ENCODE measurements at places on chromosomes 7 and 10. TPM values are rescaled to one million over a fixed set of nuclear protein-coding genes. Genes with fewer than 3 reads are reported as not detected.

The HMX3 gene
- total RNA-seq, result not detected

The ASAH2 gene
- total RNA-seq, result 1.9 TPM

The GNGT1 gene
- not detected for total RNA-seq

The XRCC2 gene
- total RNA-seq, result 2.0 TPM

The HOXA13 gene
- total RNA-seq, result not detected

The THAP5 gene
- total RNA-seq, result 17.3 TPM

The GJD4 gene
- not detected for total RNA-seq

The TSPAN12 gene
- 14.4 TPM for total RNA-seq

The AKR1C4 gene
- 471 TPM for total RNA-seq

DNA sequence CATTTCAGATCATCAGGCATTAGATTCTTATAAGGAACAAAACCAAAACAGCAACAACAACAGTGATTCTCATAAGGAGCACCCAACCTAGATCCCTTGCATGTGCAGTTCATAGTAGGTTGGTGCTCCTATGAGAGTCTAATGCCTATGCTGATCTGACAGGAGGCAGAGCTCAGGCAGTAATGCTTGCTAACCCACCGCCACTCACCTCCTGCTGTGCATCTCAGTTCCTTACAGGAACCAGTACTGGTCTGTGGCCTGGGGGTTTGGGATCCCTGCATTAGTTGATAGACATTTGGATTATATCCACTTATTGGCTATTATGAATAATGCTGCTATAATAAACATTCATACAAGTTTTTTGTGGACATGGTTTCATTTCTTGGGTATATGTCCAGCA, 14.0 kb downstream of the MKLN1 start:
- no peak for DNase-seq

DNA sequence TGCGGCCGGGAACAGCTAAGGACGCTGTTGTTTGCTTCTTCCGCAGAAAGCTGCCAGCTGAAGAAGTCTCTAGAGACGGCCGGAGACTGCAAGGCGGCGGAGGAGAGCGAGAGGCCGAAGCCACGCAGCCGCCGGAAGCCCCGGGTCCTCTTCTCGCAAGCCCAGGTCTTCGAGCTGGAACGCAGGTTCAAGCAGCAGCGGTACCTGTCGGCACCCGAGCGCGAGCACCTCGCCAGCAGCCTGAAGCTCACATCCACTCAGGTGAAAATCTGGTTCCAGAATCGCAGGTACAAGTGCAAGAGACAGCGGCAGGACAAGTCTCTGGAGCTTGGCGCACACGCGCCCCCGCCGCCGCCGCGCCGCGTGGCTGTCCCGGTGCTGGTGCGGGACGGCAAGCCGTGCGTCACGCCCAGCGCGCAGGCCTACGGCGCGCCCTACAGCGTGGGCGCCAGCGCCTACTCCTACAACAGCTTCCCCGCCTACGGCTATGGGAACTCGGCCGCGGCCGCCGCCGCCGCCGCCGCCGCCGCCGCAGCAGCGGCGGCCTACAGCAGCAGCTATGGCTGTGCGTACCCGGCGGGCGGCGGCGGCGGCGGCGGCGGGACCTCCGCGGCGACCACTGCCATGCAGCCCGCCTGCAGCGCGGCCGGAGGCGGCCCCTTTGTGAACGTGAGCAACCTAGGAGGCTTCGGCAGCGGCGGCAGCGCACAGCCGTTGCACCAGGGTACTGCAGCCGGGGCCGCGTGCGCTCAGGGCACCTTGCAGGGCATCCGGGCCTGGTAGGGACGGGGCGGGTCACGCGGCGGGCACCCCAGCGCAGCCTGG, 2.4 kb downstream of the NKX2-3 start:
- DNase-seq, result no peak

DNA sequence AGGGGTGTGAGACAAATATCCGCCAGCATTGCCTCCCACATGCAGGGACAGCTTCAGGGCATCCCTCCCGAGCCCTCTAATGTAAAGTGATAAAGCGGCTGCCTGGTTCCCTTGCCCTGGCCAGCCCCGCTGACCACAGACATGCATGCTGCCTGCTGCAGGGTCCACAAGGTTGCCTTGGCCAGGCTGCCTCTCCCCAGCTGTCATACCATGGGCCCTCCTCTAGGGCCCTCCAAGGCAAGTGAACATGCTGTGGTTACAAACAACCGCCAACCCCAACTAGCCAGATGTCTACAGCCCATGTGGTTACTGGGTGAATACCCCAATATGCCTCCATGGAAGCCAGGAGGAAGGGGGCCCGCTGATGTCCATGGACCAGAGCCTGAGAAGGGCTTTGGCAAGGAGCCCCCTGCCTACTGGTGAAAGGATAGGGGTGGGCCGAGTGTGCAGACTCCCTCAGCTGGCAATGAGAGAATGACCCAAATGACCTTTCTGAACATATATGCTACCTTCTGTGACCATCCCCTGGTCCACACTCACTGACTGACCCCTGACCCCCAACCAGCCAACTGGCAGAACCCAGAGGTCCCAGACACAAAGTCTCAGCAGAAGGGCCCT, 37.4 kb downstream of the GRID1 start:
- no peak for DNase-seq

- no peak for DNase-seq
Measured at GRCh38 chr7:120925392-120925791, 25.2 kb upstream of the ING3 start.

DNA sequence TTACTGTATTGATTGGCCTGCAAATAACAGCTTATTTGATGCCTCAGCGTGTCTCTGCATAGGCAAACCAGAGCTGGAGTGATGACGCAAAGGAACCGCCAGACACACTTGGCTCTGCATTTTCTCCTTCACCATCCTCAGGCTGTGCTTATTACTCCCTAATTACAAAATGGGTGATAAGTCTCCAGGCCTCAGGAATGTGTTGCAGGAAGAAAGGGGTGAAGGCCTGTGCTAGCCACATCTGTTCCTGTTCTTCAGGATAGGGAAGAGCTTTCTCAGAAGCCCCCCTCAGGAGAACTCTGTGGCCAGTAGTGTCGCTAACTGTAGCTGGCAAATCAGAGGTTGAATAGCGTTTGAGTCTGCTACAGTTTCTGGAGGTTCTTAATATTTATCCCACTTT, 5.1 kb downstream of the TDRD1 start:
- no peak for DNase-seq

GRCh38 chr7:11212080-11212711, 238.5 kb downstream of the PHF14 start:
- DNase-seq, result no peak

- no peak for DNase-seq
Measured at GRCh38 chr10:72852508-72852907, 41.0 kb upstream of the OIT3 start.

DNA sequence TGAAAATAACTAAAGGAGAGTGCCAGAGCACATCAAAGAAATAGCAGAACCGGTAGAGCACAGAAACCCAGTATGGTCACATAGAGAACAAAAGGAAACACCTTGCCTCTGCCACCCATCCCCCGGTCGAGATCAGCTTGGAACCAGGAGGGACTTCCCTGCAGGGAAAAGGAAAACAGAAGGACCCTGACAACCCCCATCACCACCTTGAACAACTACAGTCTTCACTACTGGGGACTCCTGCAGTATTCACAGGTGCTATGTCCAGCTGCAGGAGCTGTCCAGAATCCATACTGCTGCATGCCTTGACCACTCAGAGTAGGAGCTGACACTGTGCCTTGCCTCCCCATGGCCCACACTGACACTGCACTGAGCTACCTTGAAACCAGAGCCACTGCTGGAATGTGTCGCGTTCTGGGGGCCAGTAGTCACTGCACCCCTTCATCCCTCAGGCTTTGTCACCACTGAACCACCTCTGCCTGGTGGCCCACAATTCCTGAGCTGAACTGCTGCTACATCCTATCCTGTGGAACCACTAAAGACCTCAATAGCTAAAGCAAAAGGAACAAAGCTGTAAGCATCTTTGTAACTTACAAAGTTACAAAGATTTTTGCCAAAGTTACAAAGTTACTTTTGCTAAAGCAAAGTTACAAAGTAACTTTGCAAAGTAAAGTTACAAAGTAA, 66.8 kb downstream of the TRIL start:
- DNase-seq, result peak; percentile 53

DNA sequence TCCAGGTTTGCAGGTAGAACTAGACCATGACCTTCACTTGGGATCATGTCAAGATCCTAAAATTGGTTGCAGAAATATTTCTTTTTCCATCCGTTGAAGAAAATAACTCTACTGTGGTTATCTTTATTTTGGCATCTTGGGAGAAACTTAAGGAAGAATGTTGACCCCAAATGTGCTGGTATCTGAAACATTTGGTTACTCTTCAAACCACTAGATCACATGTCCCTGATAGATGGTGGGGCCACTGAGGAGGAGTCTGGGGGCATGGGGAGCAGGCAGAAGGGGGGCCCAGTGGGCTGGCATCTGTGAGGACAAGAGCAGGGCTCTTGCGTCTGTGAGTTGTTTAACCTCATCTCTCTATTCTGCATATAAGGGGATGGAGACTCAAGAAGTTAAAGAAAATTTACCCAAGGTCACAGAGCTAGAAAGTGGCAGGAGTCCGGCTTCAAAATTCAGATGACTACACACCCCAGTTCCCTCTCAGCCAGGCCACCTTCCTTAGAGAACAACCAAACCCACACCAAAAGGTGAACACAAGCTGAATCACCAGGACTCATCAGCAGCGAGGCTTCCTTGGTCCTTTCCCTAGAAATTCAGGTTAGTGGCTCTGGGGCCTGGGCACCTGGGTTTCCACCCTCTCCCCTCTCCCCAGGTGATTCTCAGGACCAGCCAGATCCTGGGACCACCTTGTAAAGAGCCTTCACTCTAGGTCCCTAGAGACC, 40.6 kb upstream of the SRGN start:
- no peak for DNase-seq

- no peak for DNase-seq
Measured at GRCh38 chr10:108663587-108663986, 1259.7 kb downstream of the XPNPEP1 start.

DNA sequence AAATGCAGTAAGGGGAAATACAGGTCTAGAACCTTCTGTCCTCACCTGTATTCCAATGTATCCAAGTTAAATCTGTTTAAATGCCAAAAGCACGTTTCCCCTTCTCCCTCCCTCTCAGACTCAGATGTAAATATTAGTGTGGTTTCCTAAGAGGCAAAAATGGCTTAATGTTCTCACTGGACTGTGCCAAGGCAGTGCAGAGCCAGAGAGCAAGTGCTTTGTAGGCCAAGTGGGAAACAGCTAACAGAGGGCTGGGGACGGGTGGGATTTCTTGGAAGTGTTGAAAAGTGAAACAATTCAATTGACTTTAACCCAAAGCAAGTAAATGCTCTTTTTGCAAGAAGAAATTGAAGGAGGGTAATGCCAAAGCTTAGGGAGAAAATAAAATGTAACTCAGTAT, 103.1 kb downstream of the GSAP start:
- DNase-seq, result no peak

DNA sequence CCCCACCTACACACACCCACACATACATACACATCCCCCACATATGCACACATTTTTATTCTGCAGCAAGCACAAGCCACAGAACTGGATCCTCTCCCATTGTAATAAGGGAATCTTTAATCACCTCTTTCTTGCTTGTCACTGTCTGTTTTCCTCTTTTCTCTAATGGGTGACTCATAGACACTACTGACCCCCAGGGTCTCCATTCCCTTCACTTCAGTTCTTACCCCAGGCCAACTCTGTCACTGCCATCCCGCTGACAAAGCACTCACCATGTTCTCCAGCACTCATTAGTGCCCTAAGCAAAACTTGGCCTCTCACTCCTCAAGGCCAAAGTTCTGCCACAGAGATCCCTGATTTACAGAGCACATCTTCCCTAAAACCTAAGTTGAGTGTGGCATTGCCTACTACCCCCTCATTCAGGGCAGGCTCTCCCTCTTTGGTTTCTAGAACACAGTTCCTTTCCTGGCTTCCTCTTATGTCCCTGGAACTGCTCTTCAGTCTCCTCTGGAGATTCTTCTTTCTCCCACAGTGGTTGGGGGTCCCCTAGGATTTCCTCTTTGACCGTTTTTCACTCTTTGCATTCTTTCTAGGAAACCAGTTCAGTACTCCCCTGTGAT, 39.6 kb upstream of the INHBA start:
- DNase-seq, result no peak

- DNase-seq, result no peak
Measured at GRCh38 chr10:15791816-15792524, 68.3 kb downstream of the MINDY3 start.

- DNase-seq, result no peak
Measured at GRCh38 chr7:35971133-35971891, 170.5 kb downstream of the SEPTIN7 start.

- DNase-seq, result no peak
Measured at GRCh38 chr10:100654782-100655325, 90.5 kb upstream of the PAX2 start.

- DNase-seq, result no peak
Measured at GRCh38 chr10:75836064-75836463, 404.6 kb downstream of the LRMDA start.

GRCh38 chr7:82226191-82226590, 217.4 kb downstream of the CACNA2D1 start:
- no peak for DNase-seq

DNA sequence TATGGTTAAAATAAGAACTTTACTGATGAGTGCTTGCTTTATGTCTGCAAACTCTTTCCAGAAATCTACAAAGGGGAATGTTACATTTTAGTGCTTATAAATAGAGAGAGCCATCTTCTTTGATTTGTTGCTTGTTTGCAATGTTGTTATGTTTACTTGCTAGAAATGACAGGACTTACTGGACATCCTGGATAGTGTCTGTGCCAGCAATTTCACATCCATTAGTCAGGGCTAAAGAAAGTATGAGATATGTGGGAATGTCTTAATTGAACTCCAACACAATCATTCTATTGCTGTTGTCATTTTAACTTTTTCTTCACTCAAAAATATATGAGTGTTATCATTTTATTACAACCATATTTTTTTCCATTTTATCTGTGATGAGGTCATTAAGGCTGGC, 453.2 kb downstream of the TNS3 start:
- no peak for DNase-seq

- DNase-seq, result no peak
Measured at GRCh38 chr10:90912174-90912573, 8.7 kb downstream of the ANKRD1 start.

GRCh38 chr7:112970771-112971170, 115.9 kb downstream of the GPR85 start:
- no peak for DNase-seq

GRCh38 chr10:77943121-77943901, 16.8 kb upstream of the DLG5 start:
- no peak for DNase-seq

GRCh38 chr7:100785878-100786277, 41.4 kb downstream of the EPHB4 start:
- DNase-seq, result no peak

GRCh38 chr10:76736392-76736791, 901.2 kb downstream of the KCNMA1 start:
- no peak for DNase-seq

DNA sequence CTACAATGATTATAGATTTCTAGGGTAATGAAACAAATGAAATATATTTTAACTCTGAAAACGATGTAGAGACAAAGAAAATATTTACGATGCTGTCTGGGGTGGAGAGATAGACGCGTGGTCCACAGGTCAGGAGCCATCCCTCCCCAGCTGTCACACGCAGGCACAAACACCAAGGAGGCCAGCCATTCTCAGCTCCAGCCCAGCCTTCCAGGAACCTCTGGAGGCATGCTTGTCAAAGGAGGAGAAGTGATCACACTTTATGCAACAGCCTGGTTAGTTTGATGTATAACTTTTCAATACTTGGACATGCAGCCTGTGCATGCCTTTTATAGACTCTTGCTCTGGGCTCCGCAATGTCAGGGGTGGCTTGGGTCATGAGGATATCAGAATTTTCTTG, 391.5 kb upstream of the MGMT start:
- no peak for DNase-seq

All from right lobe of liver (tissue), 6 donors.